ENCODE measurements at places on chromosomes 7 and 10.

GRCh38 chr10:75720157-75720556, 288.7 kb downstream of the LRMDA start:
- DNase-seq = no peak

GRCh38 chr10:111211706-111212105, 134.9 kb downstream of the ADRA2A start:
- DNase-seq = no peak

DNA sequence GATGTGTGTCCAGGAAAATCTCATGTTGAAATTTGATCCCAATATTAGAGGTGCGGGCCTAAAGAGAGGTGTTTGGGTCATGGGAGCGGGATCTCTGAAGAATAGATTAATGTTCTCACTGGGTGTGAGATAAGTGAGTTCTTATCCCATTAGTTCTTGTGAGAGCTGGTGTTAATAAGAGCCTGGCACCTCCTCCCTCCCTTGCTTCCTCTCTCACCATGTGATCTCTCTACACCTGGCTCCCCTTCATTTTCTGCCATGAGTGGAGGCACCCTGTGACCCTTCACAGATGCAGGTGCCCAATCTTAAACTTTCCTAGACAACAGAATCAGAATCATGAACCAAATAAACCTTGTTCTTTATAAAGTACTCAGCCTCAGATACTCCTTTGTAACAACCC, 19.5 kb downstream of the MTPN start:
- no peak for DNase-seq

DNA sequence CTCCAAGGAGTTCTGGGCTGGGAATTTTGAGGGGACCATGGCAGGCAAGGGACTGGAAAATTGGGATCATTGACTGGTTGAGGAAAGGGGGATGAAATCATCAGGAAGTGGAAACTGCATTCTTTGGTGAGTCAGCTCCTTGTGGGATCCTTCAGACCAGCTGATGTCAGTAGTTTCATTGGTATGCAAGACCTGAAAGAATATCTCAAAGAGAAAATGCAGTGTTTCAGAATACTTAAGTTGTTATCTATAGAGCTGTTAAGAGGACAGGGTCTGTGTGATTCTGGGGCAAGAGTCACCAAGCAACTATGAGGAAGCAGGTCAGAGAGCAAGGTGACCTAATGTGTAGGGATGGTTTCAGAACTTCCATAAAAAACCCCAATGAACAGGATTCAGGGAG, 595.9 kb upstream of the AUTS2 start:
- no peak for DNase-seq

GRCh38 chr10:8137726-8138125, 83.2 kb downstream of the GATA3 start:
- DNase-seq = no peak

GRCh38 chr10:121536310-121536913, 61.8 kb downstream of the FGFR2 start:
- DNase-seq = no peak

DNA sequence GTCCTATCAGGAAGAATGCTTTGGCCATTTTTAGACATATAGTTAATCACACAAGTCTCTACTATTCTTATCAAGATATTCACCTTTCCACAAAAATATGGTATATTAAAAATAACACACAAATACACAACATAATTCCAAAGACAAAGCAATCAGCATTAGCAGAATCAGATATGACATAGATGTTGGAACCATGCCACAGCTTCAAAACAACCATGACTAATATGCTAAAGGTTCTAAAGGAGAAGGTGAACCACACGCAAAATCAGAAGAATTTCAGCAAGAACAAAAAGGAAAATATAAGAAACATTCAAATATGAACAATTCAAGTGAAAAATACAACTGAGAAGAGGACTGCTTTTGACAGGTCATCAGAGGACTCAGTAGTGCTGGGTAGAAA, 670.2 kb upstream of the SORCS1 start:
- no peak for DNase-seq

DNA sequence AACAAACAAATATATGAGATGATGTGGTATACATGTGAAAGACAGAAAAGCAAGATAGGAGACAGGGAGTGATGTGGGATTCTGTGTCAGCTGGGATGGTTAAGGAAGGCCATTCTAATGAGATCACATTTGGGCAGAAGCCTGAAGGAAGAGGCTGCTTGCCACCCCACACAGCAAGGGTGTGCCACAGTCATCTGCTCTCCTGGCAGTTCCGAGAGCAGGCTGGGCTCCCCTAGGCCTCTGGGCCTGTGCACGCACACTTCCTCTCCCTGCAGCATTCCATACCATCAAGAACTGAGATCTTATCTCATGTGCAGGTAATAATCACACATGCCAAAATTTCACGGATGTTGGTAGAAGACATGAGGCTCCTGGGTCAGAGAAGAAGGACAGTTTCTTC, 43.1 kb downstream of the SYPL1 start:
- no peak for DNase-seq

DNA sequence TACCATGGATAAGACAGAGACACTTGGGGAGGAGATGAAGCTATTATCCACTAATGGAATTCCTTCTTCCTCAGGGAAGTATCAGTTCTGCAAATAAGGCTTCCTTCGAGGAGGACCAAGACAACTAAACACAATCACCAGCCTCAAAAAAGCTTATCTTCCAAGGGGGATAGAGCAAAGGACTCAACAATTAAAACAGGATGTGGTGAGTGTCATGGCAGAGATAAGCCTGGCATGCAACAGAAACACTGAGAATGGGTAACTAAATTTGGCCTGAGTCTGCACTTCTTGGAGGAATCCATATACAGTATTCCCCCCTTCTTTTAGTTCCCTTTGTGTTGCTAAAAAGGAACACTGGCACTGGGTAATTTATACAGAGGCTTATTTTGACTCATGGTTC, 1285.2 kb downstream of the GATA3 start:
- DNase-seq = no peak

GRCh38 chr7:24829787-24830186, 72.5 kb upstream of the GSDME start:
- DNase-seq = no peak

- no peak for DNase-seq
These were observed 25.9 kb upstream of the BICC1 start for GRCh38 chr10:58486821-58487220.

GRCh38 chr10:133466683-133467275, 13.0 kb downstream of the SCART1 start:
- no peak for DNase-seq

DNA sequence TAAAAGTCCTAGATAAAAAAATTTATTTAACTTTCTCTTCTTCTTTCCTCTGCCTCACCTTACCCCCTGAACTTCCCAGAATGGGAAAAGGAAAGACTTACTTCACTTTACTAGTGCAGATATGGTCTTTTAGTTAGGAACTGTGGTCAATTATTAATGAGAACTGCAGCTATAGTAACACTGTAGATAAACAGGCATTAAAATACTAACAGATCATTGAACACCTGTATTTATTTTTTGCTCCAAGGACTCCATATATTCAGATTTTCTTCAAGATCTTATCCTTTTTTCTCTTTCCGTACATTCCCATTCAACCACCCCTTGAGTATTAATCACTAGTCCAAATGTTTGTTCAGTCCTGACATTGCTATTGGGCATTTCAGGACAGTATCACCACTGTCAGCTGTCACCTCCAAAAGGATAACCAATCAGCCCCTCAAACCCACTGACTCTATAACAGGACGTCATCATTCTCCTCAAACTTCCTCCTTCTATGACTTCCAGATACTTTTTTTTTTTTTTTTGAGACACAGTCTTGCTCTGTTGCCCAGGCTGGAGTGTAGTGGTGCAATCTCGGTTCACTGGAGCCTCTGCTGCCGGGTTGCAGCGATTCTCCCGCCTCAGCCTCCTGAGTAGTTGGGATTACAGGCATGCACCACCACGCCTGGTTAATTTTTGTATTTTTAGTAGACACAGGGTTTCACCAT, 4.2 kb downstream of the CPVL start:
- DNase-seq = no peak

DNA sequence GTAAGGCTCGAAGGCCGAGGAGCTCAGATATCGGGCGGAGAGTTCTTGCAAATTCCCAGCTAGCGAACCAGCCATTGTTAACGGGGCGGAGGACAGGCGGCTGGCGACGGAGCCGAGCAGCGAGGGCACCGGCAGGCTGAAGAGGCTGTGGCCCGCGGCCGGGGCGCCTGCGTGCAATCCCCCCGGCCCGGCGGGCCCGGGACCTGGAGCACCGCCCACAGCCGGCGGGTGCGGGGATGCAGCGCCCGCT, 4.1 kb downstream of the VAX1 start:
- no peak for DNase-seq

GRCh38 chr10:13366891-13367290, 18.8 kb upstream of the SEPHS1 start:
- no peak for DNase-seq

DNA sequence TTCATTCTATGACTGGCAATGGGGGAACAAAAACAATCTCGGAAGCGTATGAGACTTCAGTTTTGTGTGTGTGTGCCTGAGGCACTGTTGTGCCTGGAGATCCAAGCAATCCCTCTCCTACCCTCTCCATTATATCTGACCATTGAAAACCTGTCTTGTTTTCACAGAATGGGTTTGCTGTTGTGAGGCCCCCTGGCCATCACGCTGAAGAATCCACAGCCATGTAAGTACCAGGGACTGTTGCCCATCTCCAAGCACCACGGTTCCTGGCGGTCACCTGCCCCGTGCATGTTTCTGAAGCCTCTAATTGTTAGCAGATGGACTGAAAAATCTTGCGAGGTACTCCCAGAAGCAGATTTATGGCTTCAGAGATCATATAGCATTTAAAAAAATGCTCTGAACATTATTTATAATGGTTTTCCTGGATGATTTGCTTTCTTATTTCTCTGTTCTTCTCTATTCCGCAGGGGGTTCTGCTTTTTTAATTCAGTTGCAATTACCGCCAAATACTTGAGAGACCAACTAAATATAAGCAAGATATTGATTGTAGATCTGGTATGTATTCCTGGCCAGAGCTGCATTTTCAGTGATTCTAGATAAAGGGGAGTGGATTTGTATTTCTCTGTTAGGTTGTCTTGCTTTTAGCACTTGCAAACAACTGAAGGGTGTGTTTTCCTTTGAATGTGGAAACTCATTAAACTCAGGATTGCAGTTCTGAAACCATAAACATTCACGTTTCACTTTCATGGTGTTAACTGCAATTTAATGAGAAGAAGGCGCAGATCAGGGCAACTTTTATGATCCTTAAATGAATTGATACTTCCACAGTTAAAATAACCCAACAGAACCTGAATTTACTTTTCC, 288.2 kb downstream of the TWIST1 start:
- no peak for DNase-seq

DNA sequence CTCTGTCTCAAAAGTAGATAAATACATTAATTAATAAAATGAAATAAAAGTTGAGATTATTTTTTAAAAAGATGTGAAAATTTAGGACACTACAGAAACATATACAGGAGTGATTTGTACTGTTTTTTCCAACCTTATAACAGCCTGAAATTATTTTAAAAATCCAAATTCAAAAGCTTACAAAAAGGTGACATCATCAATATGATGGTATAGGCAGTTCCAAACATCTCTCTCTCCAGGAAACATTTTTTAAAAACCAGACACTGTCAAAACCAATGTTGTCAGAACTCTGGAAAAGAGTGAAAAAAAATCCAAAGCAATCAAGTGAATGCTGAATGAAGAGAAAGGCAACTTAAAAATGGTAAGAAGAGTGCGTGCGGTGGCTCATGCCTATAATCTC, 76.7 kb downstream of the HHEX start:
- no peak for DNase-seq

GRCh38 chr10:91924212-91925021, 847 bp downstream of the BTAF1 start:
- no peak for DNase-seq

DNA sequence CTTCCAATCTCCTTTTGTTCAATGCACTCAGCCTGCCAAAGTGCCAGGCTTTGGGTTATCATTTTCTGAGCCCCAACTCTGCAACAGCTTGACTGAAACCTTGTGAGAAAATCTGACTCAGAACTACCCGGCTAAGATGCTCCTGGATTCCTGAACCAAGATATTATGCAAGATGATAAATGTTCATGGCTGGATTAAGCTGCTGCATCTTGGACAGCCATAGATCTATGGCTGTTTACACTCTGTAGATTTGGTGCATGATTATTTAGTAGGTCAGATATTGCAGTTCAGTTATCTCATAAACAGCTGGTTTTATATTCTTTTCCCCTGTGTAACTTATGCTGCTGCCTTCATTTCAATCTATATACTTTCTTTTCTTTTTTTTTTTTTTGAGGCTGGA, 243.5 kb downstream of the GATA3 start:
- no peak for DNase-seq

DNA sequence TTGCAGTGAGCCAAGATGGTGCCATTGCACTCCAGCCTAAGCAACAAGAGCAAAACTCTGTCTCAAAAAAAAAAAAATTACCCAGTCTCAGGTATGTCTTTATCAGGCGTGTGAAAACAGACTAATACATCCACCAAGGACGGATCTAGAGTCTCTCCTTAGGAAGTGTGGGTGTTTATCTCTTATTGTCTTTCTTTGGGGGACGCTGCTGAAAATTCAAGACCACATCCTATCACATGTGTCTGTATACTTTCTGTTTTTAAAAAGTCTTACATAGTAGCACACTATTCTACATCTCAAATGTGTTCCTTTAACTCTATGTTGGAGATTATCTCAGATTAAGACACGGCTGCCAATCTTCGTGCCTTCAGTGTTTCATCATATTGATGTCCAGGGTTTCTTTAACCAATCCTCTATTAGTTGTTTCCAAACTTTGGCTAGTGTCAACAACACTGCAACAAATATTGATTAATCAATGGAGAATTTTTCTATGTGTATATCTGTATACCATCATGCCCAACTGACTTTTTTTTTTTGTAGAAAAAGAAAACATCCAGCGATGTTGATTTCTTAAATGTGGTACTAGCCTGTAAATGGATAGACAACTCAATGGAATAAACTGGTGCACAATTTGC, 92.3 kb upstream of the KDM7A start:
- DNase-seq = no peak

DNA sequence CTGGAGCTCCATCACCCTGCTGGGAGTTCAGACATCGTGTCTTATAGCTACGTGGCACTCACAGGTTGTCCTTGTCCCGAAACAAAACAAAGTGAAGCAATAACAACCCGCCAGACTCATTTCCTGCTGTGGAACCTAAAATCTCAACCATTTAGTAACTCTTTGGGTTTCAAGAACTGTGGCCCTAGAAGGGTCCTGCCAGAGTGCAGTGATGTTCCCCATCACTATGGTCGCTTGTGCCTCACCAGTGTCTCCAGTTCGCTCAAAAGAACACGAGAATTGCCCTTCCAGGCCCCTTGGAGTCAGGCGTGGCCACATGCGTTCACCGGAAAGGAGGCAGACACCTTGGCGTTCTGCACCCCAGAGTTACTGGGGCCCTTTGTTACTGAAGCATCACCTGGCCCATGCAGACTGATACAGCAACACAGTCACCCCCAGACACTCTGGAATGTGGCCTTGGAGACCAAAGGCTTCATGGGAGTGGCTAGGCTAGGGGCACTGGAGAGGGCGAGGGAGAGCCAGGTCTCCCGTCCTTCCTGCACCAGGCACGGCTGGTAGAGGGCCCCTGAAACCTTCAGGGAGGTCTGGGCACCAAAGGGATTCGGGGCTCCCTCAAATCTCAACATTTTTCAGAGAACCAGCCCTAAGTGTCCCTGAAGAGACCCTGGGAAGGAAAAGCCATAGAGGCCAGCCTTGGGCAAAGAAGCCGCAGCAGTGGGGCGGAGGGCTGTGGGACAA, 908 bp downstream of the CRYGN start:
- no peak for DNase-seq

- DNase-seq = no peak
These were observed 190.0 kb upstream of the CACNA2D1 start for GRCh38 chr7:82633592-82633991.

GRCh38 chr10:122962405-122962804, 8.4 kb upstream of the C10orf88 start:
- no peak for DNase-seq
